ENCODE measurements at places on chromosomes 1 and 21.

DNA sequence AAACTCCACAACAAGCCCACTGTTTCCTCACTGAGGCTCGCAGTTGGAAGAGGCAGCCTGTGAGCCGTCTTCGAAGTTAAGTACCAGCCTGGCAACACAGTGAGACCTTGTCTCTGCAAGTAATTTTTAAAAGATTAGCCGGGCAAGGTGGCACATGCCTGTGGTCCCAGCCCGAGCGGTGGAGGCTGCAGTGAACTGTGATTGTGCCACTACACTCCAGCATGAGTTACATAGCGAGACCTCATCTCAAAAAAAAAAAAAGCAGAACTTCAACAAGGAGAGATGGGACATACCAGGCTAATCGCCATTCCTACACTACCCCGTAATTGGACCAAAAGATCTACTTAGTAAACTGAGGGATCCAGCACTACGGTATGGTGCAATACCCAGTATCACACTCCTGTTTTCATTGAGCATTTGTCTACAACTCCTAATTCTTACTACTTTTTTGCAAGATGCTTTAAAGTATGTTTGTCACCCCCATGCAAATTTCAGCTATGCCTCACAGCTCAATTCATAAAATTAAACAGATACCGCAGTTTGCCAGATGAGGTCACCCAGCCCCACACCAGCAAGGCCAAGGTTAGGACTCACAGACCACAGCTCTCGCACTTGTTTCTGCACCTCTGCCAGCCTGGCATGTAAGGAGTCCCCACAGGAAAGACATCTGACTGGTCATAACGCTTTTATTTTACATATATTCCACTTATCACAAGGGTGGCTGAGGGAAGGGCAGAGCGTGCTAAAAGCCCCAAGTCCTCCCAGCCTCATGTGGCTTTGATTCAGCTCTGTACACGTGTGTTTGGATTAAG lies 21.0 kb downstream of the SDE2 start:
- no peak for DNase-seq

DNA sequence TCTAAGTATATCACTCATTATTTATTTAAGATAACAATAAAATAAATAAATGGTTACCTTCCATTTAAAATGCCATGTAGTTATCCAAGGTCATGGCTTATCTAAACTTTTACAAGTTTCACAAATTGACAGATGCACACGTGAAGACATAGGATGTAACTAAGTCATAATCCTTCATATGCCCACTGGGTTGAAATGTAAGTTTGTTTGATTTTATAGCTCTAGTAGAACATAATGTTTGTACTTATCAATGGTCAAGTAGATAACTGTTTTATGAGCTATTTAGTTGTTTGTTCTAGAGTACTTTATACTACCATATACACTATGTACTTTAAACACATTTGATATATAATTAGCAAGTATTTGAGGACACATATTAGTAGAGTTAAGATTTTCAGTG lies 43.0 kb downstream of the ITGB3BP start:
- DNase-seq, result no peak

GRCh38 chr1:156571261-156571852 lies 1.0 kb downstream of the IQGAP3 start:
- no peak for DNase-seq

DNA sequence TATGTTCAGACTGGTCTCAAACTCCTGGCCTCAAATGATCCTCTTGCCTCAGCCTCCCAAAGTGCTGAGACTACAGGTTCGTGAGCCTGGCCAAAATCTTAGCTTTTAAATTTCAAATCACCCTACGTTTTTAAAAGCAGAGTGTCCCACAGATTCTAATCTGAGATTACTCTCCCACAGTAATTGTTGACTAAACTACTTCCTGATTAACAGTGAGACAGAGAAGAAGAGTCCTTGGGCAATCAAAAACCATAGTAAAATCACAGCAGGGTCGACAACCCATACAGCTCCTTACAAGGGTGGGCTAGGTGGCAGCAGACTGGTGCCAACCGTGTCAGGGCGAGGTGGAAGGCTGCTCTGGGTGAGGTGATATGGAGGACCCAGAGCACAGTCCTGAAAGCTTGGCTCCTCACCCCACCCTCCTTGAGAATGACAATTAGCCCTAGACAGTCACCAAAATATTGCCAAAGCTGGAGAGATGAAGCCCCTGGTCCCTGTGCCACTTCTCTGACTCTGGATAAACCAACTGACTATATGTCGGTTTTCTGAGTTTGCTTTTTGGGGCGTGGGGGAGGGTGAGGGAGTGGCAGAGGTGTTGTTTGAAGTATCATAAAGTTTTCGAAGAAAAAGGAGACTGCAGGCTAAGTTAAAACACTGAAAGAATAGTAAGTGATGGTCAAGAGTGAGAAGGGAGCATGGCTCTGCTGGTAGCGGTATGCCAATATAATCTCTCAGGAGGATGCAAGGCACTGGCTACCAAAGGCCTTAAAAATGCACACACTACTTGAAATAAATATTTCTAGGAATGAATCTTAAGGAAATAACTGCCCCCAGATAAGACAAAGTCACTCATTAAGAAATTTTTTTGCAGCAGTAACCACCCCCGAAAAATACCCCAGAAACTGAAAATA lies 86.8 kb downstream of the SLC45A1 start:
- no peak for DNase-seq

GRCh38 chr1:235108185-235108593 lies 20.4 kb downstream of the TOMM20 start:
- no peak for DNase-seq

DNA sequence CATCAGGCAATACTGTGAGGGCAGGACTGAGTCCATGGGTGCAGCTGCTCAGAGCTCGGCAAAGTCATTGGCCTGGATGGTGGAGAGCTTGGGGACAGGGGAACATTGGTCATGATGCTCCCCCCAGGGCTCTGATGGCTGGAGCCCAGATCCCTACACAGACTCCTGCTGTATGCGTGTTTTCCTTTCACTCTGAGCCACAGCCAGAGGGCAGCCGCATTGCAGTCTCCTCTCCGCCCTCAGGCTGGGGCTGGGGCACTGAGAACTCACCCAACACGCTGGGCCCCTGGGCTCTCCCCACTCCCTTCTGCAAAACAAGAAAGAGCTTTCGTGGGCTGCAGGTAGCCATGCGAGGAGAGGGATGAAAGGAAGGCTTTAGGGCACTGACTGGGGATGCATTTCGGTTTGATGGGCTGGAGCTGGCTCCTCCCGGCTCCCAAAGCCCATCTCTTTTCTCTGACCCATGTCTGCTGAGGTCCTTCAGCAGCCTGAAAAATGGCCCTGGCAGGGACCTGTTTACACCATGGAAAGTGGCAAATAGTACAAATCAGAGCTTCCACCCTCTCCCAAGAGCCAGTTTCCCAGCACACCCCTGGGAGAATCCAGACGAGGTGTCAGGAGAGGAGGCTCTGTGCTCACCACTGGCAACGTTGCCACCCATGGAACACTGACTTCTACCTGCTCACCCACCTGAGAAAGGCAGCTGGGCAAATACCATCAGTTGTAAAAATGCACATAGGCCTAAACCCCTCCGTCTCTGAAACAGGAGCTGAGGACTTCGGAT lies 43.8 kb downstream of the CAPN2 start:
- no peak for DNase-seq

DNA sequence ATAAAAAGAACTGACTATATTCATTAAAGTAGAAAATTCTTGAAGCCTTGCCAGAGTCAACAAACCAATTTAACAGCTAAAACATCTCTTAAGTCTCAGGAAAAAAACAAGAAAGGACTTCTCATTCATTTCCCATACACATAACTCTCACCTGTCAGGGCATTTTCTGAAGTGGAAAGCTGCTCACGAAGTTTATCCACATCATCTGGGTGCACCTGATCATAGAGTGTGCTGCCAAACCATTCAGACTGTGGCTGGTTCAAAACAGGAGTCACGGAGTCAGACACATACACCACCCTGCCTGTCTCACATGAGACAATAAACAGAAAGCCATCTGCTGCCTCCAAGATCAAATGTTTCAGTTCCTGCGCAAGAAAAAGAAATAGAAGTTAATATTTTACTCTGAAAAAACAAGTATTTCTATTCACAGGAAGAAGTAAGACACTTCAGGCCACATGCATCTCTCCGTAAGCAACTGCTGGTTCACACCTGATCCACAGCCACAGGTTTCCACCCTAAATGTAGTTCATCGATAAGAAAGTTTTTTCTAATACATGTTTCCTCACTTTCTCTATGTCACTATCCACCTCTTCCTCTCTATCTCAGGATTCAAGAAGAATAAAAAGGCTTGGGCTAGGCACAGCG lies 28.2 kb upstream of the CTSK start:
- no peak for DNase-seq

DNA sequence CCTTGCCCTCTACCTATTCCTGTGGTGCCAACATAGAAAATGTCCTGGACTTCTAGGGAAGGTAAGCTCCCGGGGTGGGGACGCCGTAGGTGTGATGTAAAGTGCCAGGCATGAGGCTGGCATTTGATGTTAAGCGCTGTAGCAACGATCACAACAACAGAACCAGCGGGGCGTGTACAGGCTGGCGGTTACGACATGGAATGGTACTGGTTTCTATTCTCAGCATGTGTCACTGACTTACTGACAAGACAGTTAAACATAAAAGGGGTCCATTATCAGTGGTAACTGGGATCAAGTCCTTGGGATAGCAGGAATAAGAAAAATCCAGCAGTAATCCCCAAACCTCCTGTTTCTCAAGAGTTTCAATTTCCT lies 58.9 kb downstream of the TGFBR3 start:
- DNase-seq, result no peak
